Renal cortex interstitium (tissue), 15 donors: ENCODE measurements at places on chromosomes 7 and 10. TPM values are rescaled to one million over a fixed set of nuclear protein-coding genes. Genes with fewer than 3 reads are reported as not detected.

The LIPN gene
- polyA plus RNA-seq, result not detected

The ANKRD2 gene
- 0.60 TPM for polyA plus RNA-seq

The WNT2 gene
- polyA plus RNA-seq, result 0.65 TPM

The CSTF2T gene
- polyA plus RNA-seq, result 43.9 TPM

The COX19 gene
- 12.4 TPM for polyA plus RNA-seq
